ENCODE measurements at places on chromosomes 1 and 21.
A peak's percentile ranks its signal among the peaks of the same experiment; 100 is the strongest.

DNA sequence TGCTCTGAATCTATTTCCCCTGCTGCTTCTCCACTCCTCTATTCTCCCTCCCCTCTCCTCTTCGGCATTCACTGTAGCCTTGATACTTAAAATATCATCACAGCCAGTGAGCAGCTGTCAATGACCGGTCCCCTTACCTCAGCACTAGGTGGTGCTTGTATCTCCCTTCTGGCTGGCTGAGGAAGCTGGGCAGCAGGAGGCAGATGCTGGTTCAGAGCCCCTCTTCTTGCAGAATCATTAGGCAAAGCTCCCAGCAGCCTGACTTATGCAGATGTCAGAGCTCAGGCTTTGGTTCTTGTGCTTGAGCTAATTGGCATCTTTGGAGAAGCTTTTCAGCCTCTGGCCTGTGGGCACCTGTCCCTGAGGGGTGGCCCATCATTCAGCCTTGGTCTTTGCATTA is 31.9 kb upstream of the KCNA2 start:
- DNase-seq, result peak; percentile 44

GRCh38 chr1:7424352-7424890 is 346.7 kb upstream of the VAMP3 start:
- DNase-seq, result no peak

DNA sequence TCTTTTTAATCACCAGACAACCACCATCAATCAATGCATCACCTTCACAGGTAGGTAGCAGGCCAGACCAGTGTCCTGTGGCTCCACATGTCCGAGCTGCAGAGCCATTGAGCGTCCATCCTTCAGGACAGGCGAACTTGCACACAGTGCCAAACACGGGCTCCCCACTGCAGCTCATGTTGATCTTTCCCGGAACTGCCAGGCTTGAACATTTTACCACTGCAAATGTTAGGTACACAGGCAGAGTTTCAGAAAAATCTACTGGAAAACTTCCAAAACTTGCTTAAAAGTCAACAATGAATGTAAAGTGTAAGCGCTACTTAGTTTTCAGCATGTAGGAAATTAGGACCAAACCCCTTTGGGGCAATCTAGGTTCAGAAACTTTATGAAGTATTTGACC is 6.6 kb downstream of the SELE start:
- DNase-seq, result no peak

- DNase-seq, result no peak
These were observed 194.2 kb upstream of the JUN start for GRCh38 chr1:58978096-58978495.

All from activated CD8-positive, alpha-beta memory T cell treated with anti-CD3 and anti-CD28 coated beads, Interleukin-2, amount 50 U/mL, for 48 hours (primary cell).